ENCODE measurements at places on chromosomes 3 and 15.

- DNase-seq: no peak
These were observed 790 bp downstream of the SKOR1 start for GRCh38 chr15:67825881-67826716.

- no peak for DNase-seq
These were observed 167.6 kb upstream of the ST8SIA2 start for GRCh38 chr15:92226020-92226612.

DNA sequence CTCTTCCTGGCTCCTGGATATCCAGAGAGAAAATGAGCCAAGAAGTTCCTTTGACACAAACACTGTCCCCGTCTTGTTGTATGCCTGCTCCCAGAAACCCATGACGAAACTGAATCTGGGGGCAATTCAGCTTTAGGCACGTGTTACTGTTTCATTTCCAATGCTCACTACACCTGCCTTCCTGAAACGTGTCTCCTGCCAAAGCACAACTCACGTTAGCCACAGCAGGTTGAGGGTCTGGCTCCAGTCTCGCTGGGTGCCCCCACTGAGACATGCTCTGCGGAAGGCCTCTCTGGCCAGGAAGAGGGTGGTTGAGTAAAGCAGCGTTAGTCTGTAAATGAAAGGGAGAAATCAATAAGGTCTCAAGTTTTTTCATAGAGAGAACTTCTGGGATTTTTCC, 6.7 kb downstream of the RFT1 start:
- DNase-seq: no peak

- no peak for DNase-seq
These were observed 11.3 kb downstream of the RAB8B start for GRCh38 chr15:63200464-63201249.

DNA sequence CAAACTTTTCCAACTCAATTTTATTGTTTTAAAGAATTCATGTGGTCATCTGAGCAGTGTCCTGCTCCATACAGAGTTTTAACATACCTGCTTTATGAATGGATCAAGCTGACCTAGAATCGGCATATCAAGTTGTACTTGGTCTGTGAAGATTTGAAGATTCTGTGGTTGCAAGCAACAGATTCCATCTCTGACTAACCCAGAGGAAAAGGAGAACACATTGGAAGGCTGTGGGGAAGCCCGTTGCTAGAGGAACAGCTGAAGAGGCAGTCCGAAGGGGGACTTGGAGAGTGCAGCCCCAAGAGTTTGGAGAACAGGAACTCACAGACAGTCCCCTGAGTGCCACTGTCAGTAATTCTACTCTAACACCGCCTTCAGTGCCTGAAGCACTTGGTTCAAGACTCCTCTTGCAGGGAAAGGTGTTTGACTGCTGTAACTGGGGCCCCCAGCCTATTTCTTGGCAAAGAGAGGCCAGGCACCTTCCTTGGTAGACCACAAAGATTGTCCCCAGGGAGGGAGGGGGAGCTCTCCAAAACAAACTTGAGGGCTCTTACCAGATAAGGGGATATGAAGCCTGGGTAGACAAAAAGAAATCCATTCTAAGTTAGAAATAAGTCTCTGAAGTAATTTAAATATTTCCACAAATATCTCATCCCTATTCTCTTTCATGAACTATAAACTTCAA, 88.8 kb downstream of the LARS2 start:
- no peak for DNase-seq

DNA sequence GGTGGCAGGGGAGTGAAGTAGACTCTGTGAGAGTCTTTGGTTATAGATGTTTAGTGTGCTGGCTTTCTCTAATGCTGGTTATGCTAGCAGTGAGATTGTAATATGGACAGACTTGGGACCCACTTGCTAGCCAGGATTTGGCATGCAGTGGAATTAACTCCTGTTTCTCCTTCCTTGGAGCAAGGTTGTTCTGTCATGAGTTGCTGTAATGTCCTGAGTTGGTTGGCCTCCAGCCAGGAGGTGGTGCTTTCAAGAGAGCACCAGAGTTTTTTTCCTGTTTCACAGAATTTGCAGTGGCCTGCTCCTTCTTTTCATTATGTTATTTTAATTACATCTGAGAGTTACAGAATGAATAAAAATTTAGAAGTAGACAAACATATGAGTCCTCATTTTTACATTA, 88.1 kb upstream of the PXYLP1 start:
- no peak for DNase-seq

GRCh38 chr3:112653209-112653871, 12.4 kb upstream of the CCDC80 start:
- DNase-seq: peak; percentile 96

DNA sequence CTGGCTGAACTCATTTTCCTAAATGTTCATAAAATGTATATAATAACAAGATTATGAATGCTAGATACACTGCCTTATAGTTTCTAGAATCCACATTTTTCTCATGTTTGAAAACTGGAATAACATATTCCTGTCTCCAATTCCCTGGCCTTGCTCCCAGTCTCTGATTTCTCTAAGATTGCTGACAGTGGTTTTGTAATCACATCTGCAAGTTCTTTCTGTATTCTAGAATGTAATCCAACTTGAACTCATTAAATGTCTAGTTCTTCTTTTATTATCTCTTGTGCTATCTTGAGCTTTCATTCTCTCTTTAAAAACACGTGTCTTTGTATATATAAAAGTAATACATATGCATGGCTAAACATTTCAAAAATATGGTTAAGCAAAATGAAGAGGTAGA, 215.2 kb upstream of the ADAMTS9 start:
- DNase-seq: peak; percentile 65

DNA sequence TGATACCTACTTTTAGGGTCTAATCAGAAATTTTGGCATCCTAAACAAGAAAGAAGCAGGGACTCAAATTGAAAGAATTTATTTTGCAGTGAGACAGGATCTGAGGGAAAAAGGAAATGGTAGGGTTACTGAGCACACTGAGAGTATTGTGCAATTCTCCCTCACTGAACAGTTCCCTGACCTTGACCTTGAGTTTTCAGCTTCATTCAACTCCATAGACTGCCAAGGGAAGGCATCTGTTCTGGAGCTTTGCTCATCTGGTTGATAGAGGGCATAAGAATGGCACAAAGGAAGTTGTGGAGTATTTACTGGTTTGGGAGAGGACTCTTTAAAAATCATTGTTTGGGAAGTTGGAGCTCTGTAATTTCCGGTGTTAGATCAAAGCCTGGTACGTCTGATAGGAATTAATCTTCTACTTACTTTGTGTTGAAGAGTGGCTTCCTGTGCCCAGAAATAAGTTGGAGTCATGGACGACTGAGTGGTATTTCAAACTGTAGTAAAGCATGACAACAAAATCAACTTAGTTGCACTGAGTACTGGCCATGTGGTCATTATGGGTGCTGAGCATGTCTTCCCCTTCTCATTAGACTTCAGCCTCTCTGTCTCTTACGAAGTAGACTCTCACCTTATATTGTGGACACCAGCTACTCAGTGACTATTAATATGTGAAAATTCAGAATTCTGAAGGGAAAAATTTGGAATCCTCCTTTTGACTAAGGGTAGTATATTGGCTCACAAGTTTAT, 40.8 kb downstream of the CLDN1 start:
- peak; percentile 75 for DNase-seq

DNA sequence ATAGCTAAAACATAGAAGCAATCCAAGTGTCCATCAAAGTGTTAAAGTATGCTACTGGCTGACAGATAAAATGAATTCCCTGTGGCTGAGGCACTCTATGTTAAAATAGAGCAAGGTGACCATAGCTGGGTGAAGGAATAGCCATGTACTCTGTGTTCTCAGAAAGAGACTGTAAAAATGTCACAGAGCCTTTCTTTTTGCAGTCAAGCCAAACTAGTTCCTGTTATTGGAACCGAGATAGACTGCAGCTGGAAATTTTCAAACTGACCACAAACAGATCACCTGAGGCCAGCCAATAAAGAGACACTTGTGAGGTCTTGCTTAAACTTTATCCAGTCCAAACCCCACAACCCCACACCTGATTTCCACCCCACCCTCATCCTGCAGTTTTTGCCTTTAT, 422.8 kb upstream of the NAALADL2 start:
- no peak for DNase-seq

- peak; percentile 7 for DNase-seq
These were observed 103.4 kb downstream of the GSK3B start for GRCh38 chr3:119990888-119991287.

DNA sequence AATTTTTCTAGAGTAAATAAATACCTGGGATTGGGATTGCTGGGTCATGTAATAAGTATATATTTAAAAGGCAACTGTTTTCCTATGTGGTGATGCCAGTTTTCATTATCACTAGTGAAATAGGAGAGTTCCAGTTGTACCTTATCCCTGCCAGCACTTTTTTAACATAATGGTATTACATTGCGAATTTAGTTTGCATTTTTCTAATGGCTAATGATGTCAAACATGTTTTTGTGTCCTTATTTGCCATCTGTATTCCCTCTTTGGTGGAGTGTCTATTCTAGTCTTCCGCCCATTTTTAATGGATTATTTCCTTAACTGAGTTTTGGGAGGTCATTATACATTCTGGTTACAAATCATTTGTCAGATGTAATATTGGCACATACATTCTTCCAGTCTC, 88.3 kb downstream of the GHSR start:
- DNase-seq: no peak

Measured in foreskin fibroblast (primary cell).